ENCODE measurements at places on chromosomes 1 and 21.

DNA sequence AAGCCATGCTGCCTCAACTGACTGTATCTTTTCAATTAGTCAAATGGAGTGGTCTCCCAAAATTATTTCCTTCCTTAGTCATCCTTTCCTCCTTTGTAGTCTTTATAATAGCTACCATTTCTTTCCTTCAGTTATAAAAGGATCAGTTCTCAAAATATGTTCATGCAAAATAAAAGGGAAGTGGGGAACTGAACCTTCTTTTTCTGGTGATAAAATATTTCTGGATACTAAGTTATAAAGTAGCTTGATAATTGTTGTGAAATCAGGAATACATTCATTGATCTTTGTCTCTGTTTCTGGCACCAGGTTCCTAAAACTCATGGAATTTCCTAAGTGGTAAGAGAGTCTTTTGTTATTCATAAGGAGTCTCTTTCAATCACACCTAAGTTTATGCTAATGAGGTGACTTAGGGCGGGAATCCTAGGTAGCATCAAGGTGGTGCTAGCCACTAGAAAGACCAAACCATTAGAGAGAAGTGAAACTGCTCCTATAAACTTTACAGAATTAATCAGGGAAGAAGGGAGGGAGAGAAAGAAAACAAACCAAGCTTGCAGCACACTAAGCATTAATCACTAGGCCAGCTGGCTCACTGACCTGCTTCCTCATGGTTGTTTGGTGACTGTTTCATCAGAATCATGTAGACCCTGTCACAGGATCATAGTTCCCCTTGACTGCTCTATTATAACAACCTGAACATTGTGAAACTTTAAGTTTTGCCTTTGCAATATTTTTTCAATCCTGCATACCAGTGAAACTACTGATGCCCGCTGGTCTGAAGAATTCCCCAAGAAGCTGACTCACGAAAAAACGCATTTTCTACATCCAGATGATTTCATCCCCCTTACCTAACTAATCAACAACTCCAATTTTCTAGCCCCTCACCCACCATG, 161.6 kb upstream of the PTBP2 start:
- DNase-seq = no peak

DNA sequence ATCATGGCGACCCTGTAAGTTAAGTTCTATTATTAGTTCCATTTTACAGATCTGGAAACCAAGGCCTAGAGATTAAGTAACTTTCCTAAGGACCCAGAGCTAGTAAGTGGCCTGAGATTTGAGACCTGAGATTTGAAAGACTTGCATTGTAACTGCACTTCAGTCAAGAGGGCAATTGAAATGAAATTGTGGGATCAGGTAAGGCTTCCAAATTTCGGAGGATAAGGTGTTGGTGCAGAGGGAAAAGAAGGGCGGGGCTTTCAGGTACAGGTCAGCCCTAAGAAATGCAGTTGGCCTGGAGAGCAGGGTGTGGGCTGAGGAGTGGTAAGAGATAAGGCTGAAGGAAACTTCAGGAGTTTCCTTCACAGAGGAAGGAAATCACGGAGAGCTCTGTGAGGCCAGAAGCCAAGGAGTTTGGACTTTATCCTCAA, 51.1 kb downstream of the SLC16A1 start:
- DNase-seq = no peak

GRCh38 chr1:221768444-221769066, 26.7 kb upstream of the DUSP10 start:
- no peak for DNase-seq

DNA sequence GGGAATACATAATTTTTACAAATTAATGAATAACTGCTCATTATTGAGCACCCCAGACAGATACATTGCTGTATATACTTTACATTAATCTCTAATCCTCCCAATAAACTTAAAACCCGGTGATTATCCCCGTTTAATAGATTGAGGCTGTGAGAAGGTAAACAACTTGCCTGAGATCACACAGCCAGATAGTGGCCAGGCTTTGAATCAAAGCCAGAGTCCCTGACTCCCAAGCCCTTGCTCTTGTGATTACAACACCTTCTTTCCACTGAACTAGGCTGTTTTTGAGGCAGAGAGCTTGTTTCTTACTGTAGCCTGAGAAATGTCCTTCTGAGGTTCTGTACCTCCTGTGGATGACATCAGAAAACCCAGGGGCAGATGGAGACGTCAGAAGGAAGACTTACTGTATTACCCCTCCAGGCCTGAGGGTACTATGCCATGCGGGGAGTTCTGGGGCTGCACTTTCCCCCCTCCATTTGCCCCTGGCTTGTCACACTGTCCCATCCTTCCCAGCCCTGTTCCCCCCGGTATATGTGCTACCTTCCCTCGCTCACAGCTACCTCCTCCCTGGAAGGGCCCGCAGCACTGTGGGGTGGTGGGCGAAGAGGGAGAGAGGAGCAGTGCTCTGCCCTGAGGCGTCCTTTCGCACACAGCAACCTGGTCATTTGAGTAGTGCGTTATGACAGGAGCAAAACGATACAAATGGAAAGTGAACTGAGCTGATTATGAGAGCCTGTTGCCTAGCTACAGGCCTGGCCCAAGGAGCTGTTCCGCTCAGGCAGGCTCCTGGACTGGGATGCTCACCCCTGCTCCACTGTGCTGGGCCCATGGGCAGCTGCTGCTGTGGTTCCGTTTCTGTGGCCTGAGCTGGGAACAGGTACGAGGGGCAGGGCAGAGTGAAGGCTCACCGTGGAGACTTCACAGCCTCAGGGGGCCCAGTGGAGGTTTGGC, 4.6 kb downstream of the KCNC4 start:
- DNase-seq = no peak

DNA sequence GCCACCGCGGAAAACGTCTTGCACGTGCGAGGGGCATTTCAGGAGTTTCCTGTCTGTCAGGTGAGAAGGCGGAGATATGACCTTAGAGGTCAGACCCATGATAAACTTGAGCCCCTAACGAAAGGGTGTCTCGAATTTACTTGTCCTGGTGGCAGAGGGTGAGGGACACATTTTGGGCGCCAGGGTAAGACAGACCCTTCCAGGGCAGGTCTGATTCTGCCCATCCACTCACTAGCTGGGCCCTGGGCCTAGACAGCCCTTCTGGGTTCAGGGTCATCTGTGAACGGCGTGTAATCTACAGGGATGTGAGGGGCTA, 395 bp upstream of the CSRP1 start:
- no peak for DNase-seq

DNA sequence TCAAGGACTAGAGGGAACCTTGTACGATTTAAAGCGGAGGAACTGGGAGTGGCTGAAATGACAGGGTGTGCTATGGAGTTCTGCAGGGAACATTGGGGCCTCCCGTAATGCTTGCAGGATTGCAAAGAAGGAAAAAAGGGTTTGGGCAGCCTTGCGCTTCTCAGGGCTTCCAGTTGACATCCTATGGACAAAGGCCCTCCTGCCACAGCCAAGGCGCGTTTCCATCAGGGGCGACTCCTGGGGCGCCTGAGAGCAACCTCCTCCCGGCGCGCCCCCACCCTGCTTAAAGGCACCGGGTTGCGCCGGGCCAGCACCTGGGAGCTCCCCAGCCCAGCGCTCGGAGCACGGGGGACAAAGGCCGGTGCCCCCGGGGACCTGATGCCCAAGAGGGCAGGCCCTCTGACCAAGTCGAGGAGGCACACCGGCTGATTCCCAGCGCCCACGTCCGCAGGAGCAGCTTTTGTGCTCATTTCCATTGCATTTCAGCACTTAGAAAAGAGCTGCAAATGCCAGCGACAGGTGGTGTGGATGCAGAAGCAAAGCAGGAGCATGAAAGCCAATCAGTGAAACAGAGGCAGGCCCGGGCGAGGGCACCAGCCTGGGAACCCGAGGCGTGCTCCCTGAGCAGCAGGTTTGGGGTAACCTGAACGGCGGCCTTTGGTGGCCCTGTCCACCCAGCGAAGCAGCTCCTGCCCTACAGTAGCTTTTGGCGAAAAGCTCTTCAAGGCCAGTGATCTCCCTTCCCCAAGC, 17.6 kb upstream of the RNF187 start:
- DNase-seq = no peak

GRCh38 chr1:30085811-30086770, 637.3 kb downstream of the MATN1 start:
- DNase-seq = peak; percentile 2

DNA sequence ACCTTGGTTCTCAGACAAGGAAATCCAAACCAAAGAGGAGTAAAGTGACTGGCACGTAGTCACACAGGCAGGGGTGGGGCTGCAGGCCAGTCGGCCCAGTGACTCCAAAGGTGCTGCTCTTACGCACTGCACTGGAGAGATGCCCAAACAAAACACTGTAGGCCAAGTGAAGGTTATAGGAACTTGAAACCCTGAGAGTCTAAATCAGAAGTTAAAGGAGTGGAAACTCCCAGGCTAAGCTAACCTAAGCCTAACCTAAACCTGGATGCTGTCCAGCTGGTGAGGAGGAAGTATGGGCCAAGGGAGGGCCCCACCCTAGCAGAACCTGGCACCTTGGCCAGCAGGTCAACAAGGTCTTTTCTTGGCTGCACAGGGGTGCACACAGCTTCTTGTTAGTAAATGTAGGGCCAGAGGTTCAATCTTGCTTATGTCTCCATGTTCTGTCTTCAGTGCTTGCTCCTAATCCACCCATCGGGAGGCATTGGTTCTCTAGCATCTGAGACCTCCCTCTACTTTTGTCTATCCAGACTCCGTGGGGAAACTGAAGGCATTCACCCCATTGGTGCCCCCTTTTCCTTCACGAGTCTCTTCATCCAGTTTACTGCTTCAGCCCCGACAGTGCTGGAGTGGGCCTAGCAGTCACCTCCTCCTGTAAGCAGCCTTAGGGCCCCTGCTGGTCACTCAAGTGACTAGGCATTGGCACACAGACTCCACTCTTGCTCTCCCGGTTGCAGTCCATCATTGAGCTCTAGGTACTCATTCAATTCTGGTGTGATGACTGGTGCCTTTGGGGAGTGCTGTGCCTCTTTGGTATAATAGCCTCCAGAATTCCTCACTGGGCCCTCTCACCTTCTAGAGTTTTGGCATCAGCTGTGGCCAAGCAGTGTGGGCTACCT, 12.9 kb upstream of the TMEM125 start:
- no peak for DNase-seq

- DNase-seq = no peak
Observed at GRCh38 chr1:33641104-33641830, 168.8 kb downstream of the ZSCAN20 start.

DNA sequence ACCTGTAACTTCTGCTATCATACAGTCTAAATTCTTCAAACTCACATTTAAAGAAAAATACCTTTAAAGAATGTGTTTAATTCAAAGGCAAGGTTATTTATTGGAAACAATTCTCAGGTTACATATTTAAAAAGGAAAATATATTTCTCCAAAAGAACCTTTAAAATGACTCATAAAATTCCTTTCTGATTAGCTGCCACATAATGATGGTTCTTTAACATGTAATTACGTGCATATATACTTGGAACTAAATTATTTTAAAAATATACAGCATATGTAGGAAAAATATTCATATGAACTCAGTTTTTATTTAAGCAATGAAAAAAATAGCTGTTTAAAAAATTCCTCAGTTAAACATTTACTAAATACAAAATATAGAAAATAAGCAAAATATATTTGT, 173.6 kb downstream of the COP1 start:
- no peak for DNase-seq

DNA sequence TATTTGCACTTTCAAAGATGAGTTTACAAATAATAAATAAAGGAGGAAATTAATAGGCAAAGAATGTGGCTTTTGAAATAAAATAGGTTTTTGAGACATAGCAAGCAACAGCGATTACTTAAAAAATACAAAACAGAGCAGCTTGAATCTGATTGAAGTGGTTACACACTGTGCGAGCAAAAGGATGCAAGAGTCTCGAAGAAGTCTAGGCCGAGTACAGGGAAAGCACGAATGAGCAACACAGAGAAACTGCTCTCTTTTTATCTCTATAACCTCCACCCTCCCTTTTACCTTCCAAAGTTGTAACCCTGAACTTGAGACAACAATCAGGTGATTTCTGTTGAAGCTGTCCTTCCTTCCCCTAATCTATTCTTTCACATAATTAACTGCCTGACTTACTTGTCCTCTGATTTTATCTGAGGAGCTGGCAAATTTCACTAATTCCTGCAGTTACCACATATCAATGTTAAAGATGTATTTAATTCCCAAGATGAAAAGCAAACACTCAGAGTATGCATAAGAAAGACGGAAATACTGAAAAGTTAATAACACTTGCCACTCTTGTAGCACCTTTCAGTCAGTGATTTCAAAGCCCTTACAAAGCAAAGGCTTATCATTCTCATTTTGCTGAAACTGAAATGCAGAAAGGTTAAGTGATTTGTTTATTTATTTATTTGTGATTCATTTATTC, 1030.1 kb downstream of the ADGRL2 start:
- DNase-seq = no peak

- DNase-seq = peak; percentile 40
Observed at GRCh38 chr1:212700223-212700891, 717 bp upstream of the BATF3 start.

DNA sequence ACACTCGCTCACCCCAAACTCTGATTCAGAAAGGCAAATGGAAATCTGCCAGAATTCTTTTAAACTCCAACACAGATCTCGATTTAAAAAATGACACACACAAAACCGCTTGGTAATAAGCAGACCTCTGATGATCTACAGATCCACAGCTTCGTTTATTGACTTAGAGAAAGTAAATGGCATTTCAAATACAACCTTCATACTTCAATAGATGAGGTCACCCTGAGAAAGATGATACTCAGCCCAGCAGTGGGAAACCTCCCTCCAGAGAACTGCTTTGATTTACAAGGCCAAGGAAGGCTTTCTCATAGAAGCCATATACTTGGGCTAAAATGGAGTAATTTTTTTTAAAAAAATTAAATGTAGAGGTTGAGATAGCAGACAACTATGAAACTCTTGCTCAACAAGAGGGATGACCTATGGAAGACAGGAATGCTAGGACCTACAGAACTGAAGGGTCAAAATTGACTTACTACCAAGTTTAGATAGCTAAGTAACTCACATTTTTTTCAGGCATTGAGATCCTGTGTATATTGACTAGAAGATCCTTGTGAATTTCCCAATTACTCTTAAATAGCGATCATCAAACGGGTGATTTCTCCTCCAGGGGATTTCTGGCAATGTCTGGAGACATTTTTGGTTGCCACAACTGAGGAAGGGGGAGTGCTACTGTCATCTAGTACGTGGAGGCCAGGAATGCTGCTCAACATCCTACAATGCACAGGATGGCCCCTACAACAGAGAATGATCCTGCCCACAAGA, 143.9 kb downstream of the CLIC6 start:
- DNase-seq = no peak

GRCh38 chr1:27130798-27131197, 24.1 kb downstream of the SLC9A1 start:
- DNase-seq = no peak

DNA sequence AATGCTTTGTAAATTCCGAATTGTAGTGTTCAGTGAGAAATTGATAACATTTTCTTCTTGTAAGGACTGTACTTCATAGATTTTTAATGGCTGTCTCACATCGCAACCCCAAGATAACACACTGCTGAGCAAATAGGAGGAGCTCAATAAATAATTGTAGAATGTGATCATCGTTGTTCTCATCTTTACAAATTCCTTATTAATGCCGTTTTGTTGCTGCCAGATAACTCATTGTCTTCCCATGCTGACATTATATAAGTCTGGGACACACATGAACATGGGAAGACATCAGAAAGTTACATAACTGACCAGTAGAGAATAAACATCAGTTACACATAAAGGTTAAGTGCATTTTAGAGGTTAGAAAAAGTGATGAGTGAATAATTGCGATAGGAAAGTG, 46.4 kb upstream of the TSPAN2 start:
- no peak for DNase-seq

Measured in activated CD4-positive, alpha-beta T cell treated with anti-CD3 and anti-CD28 coated beads for 24 hours (primary cell).